ENCODE measurements at places on chromosomes 11 and 22.

- no peak for DNase-seq
Observed at GRCh38 chr22:37982938-37983859, 1.2 kb downstream of the SOX10 start.

DNA sequence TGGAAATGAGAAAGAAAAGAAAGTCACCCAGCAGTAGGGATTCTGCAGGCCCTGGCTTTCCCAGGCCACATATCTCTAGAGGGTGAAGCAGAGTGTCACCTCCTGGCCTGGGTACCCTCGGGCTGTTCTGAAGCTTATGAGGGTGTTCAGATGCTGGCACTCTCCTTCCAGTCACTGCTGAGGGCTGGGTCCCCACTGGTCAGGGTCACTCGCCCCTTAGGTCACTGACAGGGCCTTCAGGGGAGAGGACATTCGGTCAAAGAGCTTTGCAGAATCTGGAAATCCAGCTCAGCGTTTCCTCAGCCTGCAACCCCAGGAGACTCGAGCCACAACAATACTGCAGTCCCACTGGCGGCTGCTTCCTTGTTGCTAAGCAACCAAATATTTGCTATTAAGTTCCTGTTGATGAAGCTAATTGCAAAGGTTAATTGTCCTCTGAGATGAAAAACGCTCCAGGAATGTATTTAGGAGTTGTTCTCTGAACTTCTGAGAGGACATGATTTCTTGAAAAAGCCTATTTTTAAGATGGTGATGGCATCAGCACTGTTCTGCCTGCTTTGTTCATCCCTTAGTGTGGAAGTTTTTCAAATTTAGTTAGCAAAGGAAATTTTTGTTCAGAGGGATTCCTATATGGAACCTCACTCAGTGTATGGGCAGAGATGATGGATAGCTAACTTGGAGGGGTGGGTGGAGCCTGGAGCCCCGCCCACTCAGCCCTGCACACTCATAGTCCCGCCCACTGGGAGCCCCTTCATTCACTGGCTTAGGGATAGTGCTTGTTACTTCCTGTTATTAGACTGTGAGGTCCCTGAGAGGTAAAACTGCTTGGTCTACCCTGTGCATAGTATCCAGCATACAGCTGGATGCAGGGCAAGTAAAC lies 109.2 kb downstream of the CSNK2A3 start:
- no peak for DNase-seq

GRCh38 chr11:10927538-10927937 lies 69.7 kb upstream of the ZBED5 start:
- no peak for DNase-seq

GRCh38 chr11:95702526-95702925 lies 87.1 kb downstream of the FAM76B start:
- no peak for DNase-seq

GRCh38 chr11:73783483-73784020 lies 4.1 kb upstream of the MRPL48 start:
- no peak for DNase-seq

- no peak for DNase-seq
Observed at GRCh38 chr22:39214006-39214382, 30.8 kb downstream of the PDGFB start.

DNA sequence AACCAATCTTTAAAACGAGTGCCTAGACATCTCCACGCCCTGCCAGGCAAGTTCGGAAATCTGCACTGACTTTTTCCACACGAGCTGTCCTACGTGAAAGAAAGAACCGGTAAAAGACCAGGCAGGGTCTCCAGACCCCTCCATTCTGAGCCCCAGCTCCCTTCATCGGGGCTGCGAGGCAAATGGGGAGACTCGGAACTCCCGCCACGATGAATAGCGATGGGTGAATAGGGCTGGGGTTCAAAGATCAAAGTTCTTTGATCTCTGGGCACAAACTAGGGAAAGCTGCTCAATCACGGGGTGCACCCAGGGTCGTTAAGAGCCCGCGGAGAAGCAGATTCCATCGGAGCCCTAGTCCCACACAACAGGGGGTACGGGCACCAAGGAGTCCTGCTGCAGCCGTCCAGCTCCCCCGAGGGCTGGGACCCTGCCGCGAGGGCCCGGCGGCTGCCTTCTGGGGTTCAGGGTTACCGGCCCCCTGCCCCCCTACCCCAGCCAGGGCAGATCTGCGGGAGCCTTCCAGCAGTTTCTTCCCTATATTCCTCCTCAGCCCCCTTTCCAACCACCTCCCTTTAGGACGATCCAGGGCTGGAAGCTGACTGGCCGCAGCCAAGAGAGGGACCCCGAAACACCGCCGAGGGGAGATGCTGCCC lies 1.1 kb downstream of the LRP4 start:
- no peak for DNase-seq

DNA sequence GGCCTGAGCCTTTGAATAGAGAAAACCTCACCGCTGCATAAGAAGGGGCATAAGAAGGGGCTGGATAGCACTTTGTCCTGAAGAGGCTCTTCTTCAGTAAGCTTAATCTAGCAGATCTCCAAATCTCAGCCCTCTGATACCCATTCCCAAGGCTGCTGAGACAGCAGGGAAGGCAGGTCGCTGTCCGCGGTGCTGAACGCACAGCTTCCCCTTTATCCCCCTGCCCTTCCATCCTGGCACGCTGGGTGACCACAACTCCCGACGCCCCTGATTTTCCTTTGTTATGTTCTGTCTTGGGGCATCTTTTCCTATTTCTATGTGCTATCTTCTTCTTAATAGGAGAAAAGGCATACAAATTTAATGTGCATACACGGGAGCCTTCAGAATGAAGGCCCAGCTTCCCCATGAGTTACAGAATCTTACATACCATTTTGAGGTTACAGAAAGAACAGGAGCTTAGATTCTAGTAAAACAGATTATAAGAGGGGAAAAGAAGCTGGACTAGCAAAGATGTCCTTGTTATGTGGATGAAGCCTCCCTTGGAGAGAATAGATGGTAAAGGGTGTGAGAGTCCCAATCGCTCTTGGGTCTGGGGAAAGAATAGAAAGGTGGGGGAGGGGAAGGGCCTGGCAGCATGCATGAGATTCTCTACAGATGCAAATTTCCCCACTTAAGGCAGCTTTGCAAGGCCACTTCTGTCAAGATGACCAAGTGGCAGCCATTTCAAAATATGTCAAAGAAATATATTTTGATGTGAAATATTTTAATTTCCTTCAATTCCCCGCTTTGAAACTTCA lies 5.7 kb upstream of the SULT4A1 start:
- DNase-seq: no peak

- DNase-seq: no peak
Observed at GRCh38 chr22:27825174-27825573, 23.6 kb upstream of the MN1 start.

- DNase-seq: no peak
Observed at GRCh38 chr11:10498426-10499250, 42.3 kb downstream of the RNF141 start.

DNA sequence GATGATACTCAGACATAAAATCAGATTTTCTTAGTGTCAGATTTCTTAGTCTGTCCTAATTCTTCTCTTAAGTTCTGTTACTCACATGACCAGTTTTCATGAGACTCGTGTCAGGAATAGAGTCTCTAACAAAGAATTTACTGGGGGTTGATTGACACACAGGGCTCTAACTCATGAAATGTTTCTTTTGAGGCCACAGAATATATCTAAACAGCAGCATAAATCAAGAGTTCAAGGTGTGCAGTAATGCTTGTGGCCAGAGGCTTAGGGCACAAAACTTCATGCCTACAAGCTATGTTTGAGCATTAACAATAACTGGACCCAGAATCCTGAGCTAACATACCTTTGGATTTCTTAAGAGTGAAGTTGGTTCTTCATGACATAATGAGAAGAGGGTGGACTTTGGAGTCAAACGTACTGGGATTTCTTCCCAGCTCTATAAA lies 237.2 kb downstream of the DDX10 start:
- DNase-seq: no peak

GRCh38 chr11:66225066-66225465 lies 43.4 kb upstream of the RAB1B start:
- no peak for DNase-seq

GRCh38 chr11:77324508-77324907 lies 23.0 kb upstream of the GDPD4 start:
- DNase-seq: no peak

DNA sequence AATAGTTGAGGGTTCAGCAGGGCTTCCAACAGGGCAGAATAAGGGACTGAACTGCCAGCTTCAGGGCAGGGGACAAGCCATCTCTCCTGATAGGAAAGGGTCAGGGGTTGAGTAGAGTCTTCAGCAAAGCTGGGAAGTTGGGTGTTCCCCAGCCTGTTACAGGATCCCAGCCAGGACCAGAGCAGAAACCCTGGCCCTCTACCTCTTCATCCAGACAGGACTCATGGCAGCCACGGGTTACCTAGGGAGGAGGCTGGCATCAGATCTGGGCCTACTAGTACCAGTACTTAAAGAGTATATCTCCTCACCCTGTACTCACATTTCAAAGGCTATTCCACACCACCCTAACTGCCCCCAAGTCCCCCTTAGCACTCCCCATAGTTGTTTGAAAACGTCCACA lies 2.4 kb upstream of the TAF10 start:
- DNase-seq: no peak

GRCh38 chr11:112822478-112823274 lies 138.5 kb upstream of the NCAM1 start:
- DNase-seq: no peak

- no peak for DNase-seq
Observed at GRCh38 chr11:12840871-12841660, 166.8 kb downstream of the TEAD1 start.

DNA sequence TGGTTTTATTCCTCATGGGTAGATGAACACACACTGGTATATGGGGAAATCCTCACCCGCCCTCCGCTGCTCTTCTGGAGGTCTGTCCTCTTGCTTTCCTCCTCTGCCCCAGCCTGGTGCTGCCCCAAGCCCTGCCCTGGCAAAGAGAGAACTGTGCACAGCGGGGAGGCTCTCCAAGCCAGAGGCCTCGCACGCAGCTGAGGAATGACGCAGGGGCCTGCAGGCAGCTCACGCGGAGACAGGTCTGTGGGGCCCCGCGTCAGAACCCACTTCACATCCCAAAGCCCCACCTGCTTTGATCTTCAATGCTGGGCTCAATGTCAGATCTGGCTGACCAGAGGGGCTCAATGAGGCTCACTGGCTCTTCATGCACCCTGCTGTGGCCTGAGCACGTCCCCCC lies 10.0 kb downstream of the GATD1 start:
- DNase-seq: no peak

GRCh38 chr11:97290464-97291041 lies 900.7 kb downstream of the JRKL start:
- no peak for DNase-seq
